Substantia nigra (tissue), 51 donors: ENCODE measurements at places on chromosomes 2 and 18.

DNA sequence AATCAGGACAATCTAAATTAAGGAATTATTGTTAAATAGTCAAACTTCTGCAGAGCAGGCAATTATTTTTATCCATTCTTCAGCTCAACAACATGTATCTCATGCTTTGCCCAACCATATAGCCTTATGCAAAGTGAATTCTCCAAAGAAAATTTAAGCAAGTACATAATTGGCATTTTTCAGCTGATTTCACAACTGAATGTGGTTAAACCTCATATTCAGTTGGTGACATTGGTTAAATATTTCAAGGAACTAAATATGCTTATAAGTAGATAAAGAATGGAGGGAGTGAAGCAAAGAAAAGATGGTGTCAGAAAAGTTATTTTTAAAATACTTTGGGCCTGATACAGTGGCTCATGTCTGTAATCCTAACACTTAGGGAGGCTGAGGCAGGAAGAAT lies 816.2 kb downstream of the NRXN1 start:
- no peak for DNase-seq

DNA sequence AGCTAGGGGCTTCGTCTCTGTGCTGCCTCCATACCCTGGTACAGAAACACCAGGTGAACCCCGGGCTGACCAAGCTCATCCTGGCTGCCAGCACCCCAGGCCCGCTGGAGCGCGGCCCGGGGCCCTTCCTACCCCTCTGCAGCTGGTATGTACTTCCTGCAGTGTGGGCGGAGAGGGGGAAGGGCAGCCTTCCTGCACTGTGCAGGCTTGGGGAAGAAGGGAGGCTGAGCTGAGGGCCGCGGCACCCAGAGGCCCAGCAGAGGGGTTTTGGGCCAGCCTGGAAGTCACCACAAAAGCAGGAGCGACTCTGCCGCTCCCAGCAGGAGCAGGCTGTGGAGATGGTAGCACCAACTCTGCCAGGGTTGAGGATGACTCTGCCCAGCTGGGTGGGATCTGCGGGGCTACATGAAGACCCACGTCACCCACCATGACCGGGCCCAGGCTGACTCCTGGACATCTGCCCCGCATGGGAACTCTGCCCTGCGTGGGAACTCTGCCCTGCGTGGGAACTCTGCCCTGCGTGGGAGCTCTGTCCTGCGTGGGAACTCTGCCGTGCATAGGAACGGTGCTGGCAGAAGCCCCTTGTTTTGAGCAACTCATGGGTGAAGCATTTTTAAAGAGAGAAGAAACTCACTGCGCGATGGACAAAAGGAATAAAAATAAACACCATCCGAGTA lies 273.3 kb downstream of the NDUFA10 start:
- no peak for DNase-seq

- DNase-seq: no peak
Observed at GRCh38 chr2:180077295-180077906, 70.3 kb upstream of the CWC22 start.

DNA sequence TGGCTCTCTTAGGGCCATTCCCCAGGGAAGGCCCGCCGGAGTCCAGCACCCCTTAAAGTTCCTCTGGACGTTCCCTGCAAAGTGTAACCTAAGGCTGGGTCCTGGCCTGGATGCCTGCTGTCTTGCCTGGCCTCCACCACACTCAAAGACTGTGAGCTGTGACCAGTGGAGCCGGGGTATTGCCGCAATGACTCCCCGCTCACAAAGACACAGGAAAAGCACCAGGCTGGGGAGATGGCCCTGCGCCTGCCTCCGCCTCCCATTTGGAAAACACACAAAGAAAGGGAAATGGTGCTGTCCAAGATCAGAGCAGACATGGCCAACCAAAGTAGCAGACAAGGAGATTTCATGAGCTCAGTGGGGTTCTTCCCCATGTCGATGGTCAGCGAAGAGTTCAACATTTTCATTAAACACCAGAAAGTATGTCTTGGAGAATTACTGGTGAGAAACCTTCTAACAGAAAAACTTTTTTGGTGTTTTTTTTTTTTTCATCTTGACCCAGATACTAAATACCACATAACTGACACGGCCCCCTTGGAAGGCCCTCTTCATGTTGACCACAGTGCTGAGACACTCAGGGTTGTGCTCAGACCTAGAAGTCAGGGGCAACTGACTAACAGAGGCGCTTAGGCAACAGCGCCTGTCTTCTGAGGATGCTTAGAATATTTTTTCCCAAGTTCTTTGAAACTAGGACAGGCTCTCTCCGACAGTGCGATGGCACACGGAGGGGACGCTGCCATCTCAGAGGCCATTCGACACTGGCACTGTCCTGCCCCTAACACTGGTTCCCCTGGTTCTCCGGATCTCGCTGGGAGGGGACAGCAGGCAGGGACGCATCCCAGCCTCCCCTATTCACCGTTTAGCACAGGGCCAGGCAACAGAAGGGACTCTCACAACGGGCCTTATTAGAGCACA lies 226.4 kb upstream of the ID2 start:
- DNase-seq: no peak

DNA sequence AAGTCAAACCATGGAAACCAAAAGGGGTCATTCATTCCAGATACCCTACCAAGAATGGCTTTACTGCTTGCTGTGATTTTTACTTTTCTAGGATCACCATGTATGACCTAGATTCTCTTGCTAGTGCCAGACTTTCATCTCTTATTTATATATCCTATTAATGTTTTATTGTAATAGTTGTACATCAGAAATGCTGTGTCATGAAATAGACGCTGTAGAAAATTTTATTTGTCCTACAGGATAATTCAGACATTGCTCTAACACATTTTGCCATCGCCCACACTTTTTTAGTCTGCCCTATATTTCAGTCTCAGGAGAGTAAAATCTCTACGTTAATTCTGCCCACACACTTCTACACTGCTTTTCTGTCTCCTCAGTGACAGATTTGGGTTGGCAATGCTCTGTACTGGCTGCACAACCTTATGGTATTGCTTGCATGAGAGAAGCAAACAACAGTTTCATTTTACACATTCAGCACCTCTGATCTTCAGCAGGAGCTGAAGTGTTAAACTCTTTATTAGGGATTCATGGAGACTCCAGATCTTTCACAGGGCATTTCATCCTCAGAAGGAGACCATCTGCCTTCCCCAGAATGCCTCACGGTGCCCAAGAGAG lies 871.8 kb upstream of the CHAC2 start:
- no peak for DNase-seq

DNA sequence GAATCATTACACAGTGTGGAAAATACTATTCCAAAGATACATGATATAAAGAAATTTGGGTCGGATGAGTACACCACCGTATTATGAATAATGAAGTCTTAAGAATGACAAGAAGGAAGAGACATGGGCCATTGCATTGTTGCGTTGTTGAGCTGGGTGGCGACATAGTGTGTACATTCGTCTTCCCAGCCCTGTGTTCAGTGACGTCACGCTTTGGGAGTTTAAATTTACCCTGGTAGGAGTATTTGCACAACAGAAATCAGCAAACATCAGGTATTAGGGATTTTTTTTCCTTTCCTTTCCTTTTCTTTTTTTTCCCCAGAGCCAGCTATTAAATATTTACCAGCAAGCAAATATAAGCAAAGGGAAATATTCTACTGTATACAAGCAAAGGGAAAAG lies 347.2 kb upstream of the NETO1 start:
- DNase-seq: no peak
